ENCODE measurements at places on chromosomes 6 and 20.

GRCh38 chr6:123788319-123788718 lies 15.3 kb upstream of the NKAIN2 start:
- DNase-seq, result no peak

DNA sequence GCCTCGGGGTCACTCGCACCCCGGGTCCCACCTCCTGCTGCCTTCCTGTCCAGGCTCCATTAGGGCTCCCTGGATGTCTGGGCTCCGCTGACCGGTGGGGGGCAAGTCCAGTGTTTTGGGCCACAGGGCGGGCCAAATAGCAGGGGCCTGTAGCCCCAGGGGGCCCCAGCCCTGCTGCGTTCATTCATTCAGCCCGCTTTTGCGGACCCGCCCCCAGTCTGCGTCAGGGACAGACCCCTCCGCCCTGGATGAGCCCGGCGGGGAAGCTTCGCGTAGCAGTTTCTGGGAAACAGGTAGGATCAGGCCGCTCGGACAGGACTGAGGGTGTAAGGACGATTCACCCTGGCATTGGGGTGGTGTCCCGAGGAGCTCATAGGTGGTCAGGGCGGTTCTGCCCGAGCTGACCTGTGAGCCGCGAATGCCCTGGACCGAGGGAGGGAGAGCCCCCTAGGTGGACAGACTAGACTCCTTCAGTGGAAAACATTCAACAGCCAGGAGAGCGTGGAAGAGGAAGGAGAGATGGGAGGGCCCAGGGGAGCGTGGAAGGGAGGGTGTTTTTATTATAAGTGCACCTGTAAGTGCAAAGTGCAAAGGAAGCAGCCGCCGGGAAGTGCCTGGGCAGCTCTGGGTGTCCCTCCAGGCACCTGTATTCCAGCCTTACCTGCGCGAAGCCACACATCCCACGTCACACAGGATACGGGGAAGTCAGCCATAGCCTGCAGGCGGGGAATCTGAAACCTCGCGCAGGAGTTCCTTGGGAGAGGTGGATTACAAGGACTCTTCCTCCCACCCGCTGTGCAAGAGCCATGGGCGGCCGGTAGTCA lies 662 bp downstream of the ENTPD6 start:
- no peak for DNase-seq

GRCh38 chr20:61875996-61876395 lies 189.7 kb downstream of the TAF4 start:
- DNase-seq, result no peak

GRCh38 chr20:2022163-2022562 lies 28.3 kb upstream of the PDYN start:
- no peak for DNase-seq

GRCh38 chr20:7458459-7458858 lies 481.8 kb downstream of the HAO1 start:
- no peak for DNase-seq

DNA sequence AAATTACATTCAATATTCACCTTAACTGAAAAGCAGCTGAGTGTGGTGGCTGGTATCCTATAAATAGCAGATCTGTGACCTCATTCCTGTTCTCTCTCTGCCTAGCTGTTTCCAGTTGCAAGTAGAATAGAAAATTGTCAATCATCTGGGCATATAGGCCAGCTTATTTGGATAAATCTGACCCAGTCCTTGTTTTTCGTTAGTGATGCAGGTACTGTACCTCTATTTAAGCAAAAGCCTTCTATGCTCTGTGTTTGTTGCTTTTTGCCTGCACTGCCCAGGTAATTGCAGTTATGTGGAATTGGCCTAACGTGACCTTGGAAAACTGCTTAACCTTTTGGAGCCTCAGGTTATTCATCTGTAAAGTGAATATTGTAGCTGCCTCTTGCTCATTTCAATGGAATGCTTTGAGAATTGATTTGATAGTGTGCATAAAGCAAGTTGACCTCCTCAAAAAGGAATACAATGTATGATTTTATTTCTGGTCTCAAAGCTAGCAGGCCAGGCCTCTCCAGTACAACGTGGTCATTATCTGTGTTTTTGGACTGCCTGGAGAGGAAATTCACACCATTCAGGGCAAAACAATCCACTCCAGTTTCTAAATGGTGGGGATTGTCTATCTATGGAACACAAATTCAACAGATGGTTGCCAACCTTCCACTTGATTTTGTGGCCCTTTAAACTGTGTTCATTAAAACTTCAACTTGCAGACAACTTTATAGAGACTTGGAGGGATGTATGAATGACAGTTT lies 508.7 kb upstream of the CITED2 start:
- DNase-seq, result peak; percentile 32

DNA sequence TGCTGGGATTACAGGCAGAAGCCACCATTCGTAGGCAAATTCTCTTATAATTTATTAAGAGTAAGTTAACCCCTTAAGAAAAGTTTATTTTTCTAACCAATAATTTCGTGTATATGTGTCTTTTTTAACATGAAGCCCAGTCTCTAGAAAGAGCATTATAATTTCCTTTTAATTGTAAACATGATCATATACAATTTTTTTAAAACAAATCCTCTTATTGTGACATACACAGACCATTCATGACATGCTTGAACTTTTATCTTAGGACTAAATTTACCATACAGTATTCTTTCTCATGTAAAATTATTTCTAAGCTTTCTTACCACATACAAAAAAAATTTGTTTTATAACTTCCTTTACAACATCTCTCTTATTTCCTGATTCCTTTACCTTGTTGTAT lies 6.7 kb downstream of the ACOT13 start:
- DNase-seq, result no peak

DNA sequence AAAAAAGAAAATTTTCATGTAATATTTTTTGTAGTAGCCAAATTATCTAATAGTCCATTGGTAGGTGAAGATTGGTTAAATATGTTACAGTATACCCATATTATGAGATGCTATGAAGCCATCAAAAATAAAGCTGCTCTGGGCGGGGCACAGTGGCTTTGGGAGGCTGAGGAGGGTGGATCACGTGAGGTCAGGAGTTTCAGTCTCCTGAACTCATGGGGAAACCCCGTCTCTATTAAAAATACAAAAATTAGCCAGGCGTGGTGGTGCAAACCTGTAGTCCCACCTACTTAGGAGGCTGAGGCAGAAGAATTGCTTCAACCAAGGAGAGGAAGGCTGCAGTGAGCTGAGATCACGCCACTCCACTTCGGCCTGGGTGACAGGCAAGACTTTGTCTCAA lies 360.5 kb downstream of the KIF16B start:
- no peak for DNase-seq

DNA sequence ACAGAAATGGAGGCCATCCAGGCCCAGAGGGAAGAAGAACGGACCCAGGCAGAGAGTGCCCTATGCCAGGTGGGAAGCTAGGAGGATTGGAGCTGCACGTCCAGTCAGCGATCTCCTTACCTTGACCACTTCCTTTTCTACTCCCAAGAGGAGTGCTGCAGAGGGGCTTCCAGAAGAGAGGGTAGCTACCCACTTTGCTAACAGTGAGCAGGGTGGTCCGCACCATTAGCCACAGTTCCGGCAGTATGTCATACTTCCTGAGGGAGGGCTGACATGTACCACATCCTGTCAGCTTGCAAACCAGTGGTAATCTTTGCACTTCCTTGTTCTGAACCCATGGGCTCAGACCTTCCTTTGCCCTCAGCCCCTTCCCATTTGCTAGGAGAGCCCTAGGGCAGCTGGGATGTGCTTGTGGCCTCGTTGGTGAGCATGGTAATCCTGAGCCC lies 35.4 kb downstream of the CEP250 start:
- DNase-seq, result no peak

- DNase-seq, result no peak
Observed at GRCh38 chr6:109527989-109528388, 45.0 kb upstream of the ZBTB24 start.

GRCh38 chr6:106056746-106057390 lies 29.3 kb upstream of the PRDM1 start:
- no peak for DNase-seq

DNA sequence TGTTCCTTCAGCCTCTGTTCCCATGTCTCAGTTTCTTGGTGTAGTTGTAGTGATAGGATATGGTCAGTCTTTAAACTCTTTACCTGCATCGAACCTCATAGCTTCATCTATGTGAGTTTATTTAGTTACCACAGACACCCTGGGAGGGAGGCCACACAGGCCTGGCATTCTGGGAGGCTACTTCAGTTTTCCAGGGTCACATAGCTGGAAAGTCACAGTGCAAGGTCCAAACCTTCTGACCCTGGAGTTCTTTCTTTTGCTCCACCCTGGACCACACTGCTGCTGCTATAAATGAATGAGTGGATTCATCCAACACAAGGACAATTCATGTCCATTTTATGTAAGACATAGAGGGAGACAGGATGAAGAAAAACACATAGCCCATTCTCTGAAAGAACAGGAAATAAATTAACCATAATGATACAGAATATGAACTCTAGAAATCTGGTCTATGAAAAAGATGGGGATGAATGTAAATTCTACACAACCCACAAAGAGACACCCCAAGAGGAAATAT lies 60.8 kb downstream of the LAMA4 start:
- DNase-seq, result no peak

DNA sequence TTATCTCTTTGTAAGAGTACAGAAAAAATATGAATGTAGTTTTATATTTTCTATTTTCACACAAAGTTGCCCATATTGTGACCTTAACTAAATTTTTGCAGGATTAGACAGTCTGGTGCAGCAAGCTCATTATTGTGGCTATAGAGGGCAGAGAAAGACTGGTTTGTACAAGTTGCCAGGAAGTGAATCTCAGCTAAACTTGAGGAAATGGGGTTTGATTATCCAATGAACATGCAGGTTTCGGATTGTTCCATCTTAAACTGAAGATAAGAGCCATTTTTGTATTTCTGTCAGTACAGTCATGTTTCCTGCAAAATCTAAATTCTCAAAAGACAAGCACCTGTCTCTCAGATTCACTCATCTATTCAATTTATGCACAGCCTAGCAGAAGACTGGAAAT lies 390.9 kb downstream of the MMUT start:
- no peak for DNase-seq

DNA sequence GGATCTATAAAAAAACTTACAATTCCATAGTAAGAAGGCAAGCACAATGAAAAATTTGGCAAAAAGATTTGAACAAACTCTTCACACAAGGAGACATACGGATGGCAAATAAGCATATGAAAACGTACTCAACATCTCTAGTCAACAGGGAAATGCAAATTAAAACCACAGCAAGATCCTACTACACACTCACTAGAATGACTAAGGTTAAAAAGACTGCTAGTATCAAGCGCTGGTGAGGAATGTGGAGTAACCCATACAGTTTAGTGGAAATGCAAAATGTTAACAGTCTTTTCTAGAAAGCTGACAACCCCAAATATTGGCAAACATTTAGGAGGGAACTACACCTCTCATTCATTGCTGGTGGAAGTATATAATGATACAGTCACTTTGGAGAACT lies 175.9 kb upstream of the SGK1 start:
- no peak for DNase-seq

GRCh38 chr20:33936656-33937055 lies 57.1 kb upstream of the RALY start:
- DNase-seq, result no peak

- no peak for DNase-seq
Observed at GRCh38 chr6:165615636-165616035, 47.4 kb downstream of the PDE10A start.

DNA sequence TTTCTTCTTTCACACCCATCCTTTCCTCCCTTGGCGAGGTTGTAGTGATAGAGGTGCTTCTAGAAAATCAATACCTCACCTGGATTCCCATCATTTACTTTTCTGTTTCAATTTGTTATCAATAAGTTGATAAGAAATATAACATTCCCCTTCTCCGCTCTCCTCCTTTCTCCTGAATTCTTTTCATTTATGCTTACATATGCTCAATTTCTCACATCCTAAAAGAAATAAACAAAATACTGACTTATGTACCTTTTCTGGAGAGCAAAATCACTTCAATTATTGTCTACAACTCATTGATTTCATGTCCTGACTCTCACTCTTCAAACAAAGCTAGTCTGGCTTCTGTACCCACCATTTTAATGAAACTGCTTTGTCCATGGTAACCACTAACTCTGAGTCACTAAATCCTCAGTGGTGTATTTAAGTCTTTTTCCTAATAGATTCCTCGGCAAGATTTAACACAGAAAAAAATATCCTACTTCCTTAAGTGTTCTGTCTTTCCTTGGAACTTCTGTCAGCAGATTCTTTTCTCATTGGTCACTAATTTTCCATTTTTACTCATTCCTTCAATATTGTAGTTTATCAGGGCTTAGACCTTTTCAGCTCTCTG lies 289.6 kb downstream of the RFPL4B start:
- DNase-seq, result peak; percentile 69

DNA sequence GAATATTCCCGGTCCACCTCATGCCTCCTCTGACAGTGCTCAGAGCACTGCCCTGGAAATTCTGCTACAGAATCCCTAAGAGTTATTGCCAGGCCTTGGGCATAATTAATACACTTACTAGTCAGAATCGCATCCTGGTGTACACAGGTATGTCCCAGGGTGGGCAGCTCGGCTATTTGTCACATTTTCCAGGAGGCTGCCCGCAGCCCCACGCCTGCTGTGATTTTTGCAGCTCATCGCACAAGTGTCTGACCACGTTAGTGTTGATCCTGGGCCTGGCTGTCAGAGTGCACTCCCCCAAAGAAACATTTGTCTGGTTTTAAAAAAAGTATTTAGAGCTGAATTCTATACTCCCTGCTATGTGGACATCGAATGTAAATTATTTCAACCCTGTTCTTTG lies 105.4 kb downstream of the CD83 start:
- DNase-seq, result no peak

DNA sequence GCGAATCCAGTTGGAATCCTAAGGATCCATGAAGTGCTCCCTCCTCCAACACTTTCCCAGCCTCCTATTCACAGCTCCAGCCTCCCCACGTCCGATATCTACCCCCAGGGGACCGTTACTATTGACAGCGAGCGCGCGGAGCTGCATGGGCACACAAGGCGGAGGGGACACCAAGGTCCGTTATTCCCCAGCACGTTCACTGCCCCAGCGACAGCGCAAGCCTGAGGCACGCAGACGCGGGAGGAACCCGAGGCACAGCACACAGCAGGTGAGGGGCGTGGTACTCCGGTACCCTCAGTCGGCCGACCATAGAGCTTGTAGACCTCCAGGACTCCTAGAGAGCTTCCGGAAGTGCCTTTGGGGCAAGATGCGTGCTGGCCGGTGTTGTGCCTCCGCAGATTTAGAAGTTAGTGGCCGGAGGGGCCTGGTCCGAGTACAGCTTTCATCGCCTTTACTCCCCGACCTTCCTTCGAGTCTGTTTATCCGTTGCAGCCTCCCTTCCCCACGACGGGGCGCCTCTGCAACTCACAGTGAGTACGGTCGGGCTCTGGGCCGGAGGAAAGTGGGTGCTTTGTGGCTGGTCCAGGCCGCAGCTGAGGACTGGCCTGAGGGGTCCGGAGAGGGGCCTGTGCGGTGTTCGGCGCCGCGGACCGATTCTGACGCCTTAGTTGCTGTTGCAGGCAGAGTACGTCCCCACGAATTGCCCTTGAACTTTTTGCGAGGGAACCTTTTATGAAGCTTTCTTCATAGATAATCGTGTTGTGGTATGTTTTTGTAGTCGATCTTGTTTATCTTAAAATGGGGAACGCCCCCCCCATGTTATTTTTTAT lies at the start of gene ZKSCAN8:
TSS of gene ZKSCAN8 (plus strand) at position 384 of the 830 bp plus-strand sequence. CDS start 6,525 bp downstream, outside the sequence.
- peak; percentile 87 for DNase-seq

GRCh38 chr20:46145713-46146112 lies 27.6 kb downstream of the CD40 start:
- no peak for DNase-seq
